H4 (cell line): ENCODE measurements at places on chromosomes 4 and X. TPM values are rescaled to one million over a fixed set of nuclear protein-coding genes. Genes with fewer than 3 reads are reported as not detected.
A peak's percentile ranks its signal among the peaks of the same experiment; 100 is the strongest.

DNA sequence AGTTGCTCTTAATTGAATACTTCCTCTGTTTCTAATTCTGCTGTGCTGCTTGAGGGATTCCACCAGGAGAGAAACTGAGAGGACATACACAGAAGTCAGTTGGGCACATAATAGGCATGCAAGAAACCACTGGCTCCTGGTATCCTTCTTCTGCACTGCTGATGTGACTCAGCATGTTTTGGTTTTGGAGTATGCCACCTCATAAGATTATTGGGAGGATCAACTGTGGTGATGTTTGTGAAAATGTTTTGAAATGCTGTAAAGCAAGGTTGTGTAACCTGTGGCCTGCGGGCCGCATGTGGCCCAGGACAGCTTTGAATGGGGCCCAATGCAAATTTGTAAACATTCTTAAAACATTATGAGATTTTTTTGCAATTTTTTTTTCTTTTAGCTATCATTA, 119.6 kb downstream of the GATB start:
- DNase-seq, result peak; percentile 93

DNA sequence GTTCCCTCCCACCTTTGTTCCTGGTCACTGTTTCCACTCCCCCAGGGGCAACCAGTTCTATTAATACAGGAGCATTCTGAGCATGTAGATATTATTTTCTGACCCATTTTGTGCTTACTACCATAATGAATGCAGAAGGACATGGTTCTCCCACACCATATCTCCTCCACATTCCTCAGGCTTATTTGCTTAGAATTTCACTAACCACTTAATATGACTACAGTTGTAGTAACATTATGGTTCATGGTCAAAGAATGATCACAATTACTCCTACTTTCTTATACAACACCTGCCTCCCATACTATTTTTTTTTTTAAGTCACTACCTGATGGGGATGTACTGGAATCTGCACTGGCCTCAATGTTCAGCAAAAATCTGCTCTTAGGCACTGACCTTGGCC, 7.5 kb upstream of the FAM184B start:
- DNase-seq, result no peak

- DNase-seq, result peak; percentile 68
These were observed 6.0 kb downstream of the RBPJ start for GRCh38 chr4:26326791-26327190.

DNA sequence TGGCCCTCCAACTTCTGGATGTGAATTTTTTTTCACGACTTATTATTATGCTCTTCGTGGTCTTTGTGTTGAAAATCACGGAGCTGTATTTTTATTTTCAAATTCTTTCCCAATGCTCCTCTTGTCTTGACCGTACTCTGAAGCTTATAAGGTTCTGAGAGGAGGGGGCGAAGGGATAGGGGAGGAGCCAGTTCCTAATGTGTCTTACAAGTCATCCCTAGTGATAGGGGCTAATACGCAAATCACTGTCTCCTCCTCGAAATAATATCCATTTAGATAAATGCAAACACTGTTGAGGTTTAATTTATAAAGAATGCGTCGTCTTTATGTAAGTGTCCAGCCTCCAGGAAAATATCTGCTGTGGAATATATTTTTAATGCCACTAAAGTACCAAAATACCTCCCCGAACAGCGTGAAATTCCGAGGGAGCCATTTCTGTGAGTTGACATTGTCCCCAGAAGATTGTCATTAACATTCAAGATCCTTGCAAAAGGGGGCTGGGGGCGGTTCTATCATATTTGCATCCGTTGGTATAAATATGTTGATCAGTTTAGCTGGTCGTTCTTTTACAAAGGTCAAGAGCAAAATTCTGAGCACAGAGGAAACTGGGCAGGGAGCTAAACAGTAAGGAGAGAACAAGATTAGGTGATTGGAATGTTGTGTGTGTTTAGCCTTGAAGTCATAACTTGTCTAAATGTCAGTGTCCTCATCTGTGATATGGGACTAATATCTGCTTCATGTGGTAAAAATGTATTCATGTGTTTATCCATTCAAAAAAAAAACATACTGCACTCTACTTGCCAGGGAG, 3.7 kb upstream of the FAT1 start:
- no peak for DNase-seq

GRCh38 chr4:38964942-38965775, 67.0 kb downstream of the TMEM156 start:
- DNase-seq, result no peak

DNA sequence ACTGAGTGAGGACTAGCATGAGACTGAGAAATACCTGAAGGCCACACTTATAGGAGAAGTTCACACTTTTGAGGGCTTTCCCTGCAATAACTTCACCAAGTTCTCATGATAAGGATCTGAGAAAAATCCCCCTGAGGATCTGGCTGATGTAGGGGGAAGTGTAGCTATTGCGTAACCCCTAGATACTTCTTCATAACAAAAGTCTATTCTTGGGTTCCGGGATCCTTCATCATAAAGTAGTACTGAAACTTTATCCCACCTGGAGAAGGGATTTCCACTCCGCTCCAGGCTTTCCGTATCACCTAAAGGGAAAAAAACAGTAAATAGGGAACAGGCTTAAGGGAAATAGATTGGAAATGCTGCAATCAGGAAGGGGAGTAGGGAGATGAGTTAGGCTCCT, 13.3 kb downstream of the USP27X start:
- no peak for DNase-seq

DNA sequence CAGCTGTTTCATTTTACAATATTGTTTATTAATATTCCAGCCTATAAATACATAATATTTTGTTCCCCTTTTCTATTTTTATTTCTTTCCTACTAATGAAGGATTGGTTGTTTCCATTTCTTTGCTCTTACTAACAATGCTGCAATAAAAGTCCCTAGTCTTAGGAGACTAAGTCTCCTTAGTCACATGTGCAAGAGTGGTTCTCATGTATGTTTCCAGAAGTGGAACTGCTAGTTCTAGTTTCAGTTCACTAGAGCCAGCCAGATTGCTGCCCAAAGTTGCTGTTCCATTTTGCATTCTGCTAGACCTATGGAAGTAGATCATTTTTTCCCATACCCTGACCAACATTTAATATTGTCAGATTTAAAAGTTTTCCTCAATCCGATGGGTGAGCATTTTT, 44.3 kb downstream of the CNGA1 start:
- no peak for DNase-seq

The CASP3 gene
- 31.9 and 46.1 TPM in 2 replicates for total RNA-seq

The TEX13D gene
- not detected in 2 replicates for total RNA-seq

The FRMD7 gene
- total RNA-seq, result not detected in 2 replicates

- DNase-seq, result no peak
These were observed 8.4 kb upstream of the RXFP1 start for GRCh38 chr4:158513256-158513655.

- no peak for DNase-seq
These were observed 277.9 kb downstream of the KLHL13 start for GRCh38 chrX:117838581-117839331.

GRCh38 chr4:36249610-36250009, 5.3 kb upstream of the ARAP2 start:
- DNase-seq, result no peak

DNA sequence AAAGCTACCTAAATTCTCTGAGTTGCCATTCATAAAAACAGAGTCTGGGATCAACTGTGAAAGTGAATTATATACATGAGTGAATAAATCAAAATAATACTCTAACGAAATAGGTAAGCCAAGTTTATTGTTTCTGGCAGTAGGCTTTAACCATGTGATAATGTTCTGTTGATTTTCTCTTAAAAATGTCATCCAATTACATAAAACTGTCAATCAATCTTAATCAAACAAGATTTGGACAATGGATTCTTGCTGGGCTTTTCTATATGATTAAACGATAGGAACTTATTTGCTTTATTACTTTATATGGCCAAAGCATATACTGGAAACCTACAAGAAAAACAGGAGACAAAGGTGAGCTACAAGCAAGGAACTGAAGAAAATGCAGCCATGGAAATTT, 148.8 kb downstream of the INPP4B start:
- no peak for DNase-seq

- no peak for DNase-seq
These were observed 106.6 kb downstream of the NSUN7 start for GRCh38 chr4:40856277-40856839.

DNA sequence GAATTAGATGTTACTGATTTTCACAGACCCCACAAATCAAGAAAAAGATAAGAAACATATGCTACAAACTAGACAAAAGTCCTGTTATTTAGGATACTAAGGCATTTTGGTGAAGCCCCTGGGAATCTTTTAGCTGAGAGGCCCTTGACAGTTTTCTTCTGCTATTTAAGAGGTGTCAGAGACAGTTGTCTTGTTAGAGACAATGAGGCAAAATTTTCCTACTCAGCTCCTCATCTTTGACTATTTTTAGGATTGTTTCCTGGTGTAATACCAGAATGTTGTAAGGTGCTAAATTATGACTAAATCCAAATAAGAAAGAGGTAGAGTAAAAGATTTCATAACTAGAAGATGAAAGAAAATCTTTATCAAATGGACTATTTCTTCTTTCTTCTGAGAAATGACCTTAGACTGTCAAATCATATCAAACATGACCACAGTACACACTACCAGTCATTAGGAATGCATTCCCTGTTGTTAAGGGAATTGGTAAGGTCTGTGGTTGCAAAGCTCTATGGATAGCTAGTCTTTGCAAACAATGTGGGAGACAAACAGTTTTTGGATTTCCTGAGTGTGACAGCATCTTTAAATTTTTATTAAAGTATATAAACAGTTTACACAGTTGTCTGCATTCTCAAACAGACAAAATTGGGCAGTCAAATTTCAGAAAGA, 926.1 kb downstream of the ADGRL3 start:
- no peak for DNase-seq

GRCh38 chr4:105541420-105541819, 11.0 kb upstream of the ARHGEF38 start:
- no peak for DNase-seq

DNA sequence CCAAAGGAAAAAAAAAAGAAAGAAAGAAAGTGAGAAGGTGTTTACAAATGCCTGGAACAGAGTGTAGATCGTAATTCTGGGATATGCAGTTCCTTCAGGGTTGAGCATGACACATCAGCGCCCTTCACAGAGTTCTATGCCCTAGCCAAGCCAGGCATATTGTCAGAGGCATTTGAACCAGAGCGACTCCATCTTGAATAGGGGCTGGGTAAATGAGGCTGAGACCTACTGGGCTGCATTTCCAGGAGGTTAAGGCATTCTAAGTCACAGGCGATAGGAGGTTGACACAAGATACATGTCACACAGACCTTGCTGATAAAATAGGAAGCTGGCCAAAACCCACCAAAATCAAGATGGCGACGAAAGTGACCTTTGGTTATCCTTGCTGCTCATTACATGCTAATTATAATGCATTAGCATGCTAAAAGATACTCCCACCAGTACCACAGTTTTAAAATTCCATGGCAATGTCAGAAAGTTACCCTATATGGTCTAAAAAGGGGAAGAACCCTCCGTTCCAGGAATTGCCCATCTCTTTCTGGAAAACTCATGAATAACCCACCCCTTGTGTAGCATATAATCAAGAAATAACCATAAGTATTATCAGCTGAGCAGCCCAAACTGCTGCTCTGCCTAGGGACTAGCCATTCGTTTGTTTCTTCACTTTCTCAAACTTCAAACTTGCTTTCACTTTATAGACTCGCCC, 23.5 kb upstream of the LRBA start:
- no peak for DNase-seq

DNA sequence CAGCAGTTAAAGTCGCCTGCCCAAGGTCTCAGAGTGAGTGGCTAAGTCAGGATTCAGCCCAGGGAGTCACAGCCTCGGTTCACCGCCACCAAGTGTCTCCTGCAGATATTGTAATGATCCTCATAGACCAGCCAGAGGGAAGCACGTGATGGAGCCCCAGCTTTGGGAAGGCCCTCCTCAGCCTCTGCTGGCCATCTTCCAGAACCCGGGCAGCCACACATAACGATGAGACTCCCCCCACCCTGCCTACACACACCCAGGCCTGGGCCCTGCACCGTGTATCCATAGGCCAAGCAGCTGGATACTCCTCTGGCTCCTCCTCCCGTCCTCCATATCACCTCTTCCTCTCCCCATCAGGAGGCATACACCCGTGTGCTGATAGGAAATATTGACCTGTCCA, 19.6 kb upstream of the SASH3 start:
- no peak for DNase-seq

The NHS gene
- 5.9 and 6.4 TPM in 2 replicates for total RNA-seq

- DNase-seq, result no peak
These were observed 210.4 kb upstream of the HDX start for GRCh38 chrX:84712621-84713020.

The HCFC1 gene
- total RNA-seq, result 19.4 and 23.5 TPM in 2 replicates

The TMEM154 gene
- 0.99 and 1.3 TPM in 2 replicates for total RNA-seq
